Suppressor macrophage treated with lipopolysaccharide for 4 hours (primary cell): ENCODE measurements at places on chromosomes 7 and 10.

GRCh38 chr7:19118636-19119371 lies 1.4 kb upstream of the TWIST1 start:
- DNase-seq, result no peak

GRCh38 chr10:124476043-124476725 lies 14.6 kb downstream of the LHPP start:
- DNase-seq, result no peak

- no peak for DNase-seq
These were observed 13.7 kb downstream of the MAT1A start for GRCh38 chr10:80275756-80276155.

DNA sequence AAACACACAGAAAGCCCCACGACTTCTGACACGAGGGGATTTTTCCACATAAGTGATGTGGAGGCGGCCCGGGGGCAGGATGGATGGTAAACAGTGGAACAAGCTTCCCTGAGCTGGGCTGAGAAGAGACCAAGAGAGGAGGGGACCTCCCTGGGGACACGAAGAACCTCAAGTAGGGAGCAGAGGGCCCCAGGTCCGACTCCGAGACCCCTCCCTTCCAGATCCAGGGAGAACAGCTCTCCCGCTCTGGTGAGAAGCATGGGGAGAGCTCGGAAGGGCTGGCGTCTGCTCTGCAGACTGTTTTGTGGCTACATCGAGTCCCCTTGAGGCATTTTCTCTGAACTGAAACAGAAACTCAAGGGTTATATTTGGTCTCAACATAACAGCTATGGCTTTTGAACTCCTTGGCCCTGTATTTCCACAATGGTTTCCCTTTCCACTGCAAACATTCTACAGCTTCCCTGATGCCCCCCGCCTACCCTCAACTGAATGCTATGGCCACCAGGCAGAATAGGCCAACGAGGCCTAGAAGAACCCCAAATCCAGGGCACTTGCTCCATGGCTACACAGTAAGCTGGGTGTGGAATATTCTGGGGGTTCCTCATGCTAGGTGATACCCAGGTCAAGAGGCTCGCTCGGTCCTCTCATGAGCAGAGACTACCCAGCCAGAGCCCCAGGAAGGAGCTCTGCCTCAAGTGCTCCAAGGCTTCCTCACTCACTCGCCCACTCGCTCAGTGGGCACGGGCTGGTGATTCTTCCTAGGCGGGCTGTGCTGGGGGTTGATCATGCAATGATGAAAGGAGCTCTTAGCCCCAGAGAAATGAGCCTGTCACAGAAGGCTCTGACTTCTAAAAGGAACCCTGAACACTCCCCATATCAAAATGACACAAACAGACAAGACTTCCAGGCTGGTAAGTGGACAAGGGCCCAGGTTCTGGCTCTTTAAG lies 47.5 kb downstream of the FAM53B start:
- DNase-seq, result no peak

DNA sequence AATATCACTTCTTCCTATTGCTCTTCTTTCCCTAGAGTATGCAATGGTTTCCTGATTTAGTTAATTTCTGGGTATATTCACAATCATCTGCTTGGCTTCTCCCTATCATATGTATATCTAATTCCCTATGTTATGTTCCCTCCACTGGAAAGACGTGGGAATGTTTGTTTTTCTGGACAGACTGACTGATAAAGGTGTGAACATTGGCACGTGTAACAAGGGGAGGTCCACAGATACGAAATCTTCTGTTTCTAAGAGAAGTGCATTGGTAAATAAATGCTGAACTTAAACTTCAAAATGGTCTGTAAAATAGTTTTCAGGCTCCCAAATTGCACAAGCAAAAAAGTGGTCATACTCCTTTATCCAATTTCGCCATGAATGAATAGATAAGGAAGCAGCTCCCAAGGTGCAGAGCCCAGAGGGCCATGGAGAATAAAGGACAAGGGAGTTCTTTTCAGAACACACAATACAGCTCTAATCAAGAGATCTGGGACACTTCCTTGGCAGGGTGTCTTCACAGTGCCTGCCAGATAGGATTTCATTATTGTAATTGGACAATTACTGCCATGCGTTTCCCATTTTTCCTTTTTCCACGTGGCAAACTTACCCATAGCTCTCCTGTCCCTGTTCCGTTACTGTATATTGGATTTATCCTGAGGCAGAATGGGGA lies 141.9 kb downstream of the RNF133 start:
- no peak for DNase-seq

DNA sequence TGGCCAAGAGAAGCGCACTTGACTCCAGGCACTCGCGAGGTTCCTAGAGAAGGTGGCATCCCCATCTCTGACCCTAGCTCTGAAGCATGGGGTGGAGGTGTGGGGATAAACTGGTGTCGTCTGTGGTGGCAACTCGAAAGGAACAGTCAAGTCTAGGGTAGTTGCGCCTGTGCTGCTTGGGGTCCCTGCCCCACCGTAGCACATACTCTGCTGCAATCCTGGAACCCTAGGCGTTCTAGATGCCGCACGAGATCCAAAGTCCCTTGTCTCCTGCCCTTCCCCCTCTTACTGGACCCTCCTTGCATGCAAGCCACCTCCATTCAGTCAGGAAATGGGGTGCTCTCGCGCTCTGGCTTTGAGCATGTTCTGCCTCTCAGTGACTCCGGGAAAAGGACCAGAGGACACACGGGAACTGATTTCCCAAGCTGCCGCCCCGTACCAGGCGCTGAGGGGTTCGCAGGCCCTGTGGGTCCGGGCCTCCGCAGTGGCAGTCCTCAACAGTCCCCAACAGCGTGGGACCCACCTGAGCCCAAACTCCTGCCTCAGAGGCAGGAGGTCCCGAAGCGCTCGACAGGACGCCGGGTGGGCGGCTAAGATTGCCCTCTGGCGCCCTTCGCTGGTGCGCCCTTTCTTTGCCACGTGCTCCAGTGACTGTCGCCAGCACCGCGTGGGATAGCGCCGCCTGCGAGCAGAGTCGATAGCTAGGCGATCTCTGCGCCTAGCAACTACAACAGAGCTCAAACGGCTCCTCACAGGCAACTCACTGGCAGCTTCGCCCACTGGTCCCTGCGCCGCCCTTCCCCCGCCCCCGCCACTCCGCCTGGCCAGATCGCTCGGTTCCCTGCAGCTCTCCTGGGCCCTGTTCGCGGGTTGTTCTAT lies 452.0 kb downstream of the REEP3 start:
- DNase-seq, result no peak

DNA sequence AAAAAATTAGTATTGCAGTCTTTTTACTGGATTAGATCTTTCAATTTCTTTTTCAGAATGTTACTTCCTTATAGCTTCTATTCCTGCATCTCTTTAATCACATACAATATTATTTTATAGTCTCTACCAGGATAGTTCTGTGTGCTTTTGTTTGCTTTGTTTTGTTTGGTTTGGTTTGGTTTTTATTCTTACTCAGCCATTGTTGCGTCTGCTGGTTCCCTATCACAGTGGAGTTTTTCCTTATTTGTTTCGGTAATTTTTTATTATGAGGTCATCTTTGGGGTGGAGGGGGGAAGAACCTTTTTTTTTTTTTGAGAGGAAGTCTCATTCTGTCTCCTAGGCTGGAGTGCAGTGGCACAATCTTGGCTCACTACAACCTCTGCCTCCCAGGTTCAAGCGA lies 9.0 kb upstream of the BAIAP2L1 start:
- DNase-seq, result no peak

- DNase-seq, result no peak
These were observed 151.7 kb upstream of the IGFBP3 start for GRCh38 chr7:46072722-46073121.

- no peak for DNase-seq
These were observed 302.4 kb upstream of the NFE2L3 start for GRCh38 chr7:25849500-25850184.

DNA sequence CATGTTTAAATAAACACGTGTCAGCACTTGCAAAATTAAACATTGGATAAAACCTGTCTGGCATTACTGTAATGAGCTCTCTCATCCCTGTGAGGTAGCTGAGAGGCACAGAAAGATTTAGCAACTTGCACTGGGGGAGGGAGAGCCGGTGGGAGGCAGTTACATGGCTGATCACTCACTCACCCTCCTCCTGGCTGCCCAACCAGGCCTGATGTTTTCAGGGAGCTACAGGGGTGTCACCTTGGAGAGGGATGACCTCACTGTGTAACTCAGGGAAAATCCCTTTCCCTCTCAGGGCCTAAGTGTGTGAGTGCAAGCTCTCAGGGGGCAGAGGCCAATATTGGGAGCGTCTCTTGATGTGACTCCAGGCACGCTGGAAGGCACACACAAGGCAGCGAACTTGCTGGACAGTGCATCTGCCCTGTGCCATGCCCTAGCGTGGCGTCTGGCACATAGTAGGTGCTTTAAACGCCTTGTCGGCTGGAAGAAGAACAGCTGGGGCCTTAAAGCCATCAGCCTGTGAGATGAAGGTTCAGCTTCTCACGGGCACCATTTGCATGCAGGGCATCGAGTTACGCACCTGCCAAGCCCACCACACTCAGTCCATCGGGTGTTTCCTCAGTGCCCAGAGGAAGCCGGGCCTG lies 51.1 kb downstream of the ELFN1 start:
- no peak for DNase-seq

GRCh38 chr10:116001262-116001857 lies 271.6 kb downstream of the GFRA1 start:
- no peak for DNase-seq

DNA sequence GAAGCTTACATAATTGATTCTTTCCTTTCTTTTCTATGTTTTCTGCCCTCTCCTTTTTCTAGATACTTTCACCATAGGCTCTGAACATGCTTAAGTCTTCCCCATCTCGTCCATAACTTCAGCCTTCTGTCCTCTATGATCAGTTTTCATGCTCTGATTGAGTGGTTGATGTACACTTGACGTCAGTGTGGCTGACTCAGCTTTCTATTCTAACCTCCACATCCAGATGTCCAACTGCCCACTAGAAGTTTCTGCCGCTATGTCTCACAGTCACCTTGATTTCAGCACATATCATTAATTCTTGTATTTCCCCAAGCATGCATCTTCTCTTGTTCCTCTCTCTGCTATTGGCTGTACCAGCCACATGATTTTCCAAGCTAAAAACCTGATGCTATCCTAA lies 15.0 kb downstream of the CDK14 start:
- peak; percentile 23 for DNase-seq

GRCh38 chr10:129495256-129495655 lies 28.2 kb downstream of the MGMT start:
- DNase-seq, result no peak

- DNase-seq, result no peak
These were observed 178.7 kb downstream of the GFRA1 start for GRCh38 chr10:116094356-116094755.

GRCh38 chr7:112206991-112207592 lies 597 bp downstream of the ZNF277 start:
- DNase-seq, result no peak
